ENCODE measurements at places on chromosomes 3 and 15. TPM values are rescaled to one million over a fixed set of nuclear protein-coding genes. Genes with fewer than 3 reads are reported as not detected.

CACNA2D3 gene
- 1.7 TPM for total RNA-seq

PRR23A gene
- not detected for total RNA-seq

PRR20G gene
- not detected for total RNA-seq

ILDR1 gene
- total RNA-seq = 1.2 TPM

CCDC12 gene
- 17.6 TPM for total RNA-seq

GP9 gene
- total RNA-seq = not detected

STX19 gene
- total RNA-seq = 0.48 TPM

Measured in urinary bladder (tissue), 4 donors.